ENCODE measurements at places on chromosomes 5 and 9.

DNA sequence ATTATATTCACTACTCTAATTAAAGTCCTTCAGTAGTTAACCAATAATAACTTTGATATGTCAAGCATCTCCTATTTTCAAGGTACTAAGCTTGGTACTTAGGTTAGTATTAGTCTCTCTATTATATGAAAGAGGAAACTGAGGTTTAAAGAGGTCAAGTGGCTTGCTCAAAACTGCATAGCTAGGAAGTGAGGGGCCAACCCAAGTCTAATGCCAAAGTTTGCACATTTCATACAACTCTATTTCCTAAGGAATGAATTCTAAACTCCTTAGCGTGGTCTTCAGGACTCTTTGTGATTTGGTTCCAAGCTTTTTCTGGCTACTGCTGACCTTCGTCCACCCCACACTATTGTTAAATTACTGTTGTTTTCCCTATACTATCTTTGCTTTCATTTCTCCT is 9.9 kb upstream of the SHOC1 start:
- DNase-seq: no peak

DNA sequence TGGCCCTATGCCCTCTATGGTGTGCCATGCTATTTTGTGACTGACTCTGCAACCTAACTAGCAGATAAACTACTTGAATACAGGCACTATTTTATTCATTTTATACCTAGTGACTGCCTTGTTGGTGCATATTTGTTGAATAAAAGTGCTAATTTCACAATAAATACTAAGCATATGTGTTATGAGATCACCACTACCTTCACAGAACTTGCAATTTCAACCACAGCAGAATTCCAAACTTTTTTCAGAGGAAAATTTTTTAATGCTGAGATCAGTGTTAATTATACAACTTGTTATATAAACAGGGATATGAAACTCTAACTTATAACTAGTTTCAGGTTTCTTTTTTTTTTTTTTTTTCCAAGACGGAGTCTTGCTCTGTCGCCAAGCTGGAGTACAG is 94.8 kb downstream of the NR3C1 start:
- DNase-seq: no peak

DNA sequence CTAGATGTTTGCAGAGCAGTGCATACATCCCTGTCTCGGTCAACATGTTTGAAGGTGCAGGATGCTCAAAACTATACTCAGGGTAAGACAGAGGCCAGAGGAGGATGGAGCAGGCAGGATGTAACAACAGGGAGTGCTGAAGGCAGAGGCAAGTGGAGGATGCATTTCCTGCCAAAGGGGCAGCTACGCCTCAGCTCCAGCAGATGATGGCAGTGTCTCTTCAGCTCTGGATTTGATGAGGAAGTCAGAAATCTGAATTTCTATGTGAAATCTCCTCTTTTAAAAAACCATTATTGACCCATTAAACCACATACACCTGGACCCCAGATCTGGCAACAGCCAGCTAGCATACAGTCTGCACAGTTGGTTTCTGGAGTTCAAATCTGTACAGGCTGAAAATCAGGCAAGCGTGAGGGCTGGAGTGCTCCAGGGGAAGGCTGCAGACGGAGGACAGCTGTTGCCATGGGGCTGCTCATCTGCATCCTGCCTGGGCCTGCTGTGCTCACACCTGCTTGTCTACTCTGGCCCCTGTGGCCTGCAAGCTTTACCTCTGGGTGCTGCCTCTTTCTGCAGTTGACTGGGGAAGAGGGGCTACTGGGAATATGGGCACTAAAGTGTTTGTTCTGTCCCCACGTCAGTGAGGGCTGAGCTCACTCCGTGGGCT is 152.9 kb upstream of the SLC28A3 start:
- DNase-seq: no peak

- no peak for DNase-seq
Measured at GRCh38 chr5:37888476-37888875, 48.6 kb upstream of the GDNF start.

DNA sequence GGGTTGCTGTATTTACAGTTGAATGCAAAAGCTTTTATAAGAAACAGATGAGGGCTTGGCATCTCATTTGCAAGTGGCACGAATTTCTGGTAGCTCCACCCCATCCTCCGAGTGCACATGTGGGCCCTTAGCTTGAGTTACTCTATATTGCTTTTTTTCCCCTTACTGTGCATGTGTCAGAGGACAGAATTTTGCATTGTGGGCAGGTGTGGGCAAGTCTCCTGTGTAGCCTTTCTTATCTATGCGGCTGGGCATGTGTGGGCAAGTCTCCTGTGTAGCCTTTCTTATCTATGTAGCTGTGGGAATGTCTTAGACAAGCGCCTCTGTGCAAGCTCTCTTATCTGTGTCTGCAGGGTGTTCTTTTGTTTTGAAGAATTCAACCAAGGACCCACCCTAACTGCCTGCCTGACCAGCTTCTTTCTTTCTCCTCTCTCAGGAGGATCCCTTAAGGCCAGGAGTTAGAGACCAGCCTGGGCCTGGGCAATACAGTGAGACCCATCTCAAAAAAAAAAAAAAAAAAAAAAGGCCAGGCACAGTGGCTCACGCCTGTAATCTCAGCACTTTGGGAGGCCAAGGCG is 34.1 kb upstream of the SIL1 start:
- no peak for DNase-seq

- no peak for DNase-seq
Measured at GRCh38 chr5:57441557-57441956, 41.1 kb downstream of the ACTBL2 start.

- DNase-seq: no peak
Measured at GRCh38 chr5:179112469-179113142, 52.4 kb downstream of the ZNF354C start.

- DNase-seq: peak; percentile 9
Measured at GRCh38 chr9:13915591-13916301, 398.2 kb downstream of the NFIB start.

DNA sequence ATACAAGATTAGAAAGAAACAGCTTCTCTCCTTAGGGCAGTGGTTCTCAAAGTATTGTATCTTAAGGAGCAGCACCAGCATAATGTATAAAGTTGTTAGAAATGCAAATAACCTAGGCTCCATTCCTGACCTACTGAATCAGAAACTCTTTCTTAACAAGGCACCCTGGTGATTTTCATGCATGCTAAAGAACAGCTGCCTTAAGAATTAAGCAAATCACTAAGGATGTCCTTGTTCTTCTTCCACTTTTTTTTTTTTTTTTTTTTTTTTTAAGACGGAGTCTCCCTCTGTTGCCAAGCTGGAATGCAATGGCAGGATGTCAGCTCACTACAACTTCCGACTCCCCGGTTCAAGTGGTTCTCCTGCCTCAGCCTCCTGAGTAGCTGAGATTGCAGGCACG is 1095.2 kb upstream of the EDIL3 start:
- DNase-seq: no peak

- DNase-seq: peak; percentile 57
Measured at GRCh38 chr9:134325096-134325812, 1.0 kb upstream of the RXRA start.

DNA sequence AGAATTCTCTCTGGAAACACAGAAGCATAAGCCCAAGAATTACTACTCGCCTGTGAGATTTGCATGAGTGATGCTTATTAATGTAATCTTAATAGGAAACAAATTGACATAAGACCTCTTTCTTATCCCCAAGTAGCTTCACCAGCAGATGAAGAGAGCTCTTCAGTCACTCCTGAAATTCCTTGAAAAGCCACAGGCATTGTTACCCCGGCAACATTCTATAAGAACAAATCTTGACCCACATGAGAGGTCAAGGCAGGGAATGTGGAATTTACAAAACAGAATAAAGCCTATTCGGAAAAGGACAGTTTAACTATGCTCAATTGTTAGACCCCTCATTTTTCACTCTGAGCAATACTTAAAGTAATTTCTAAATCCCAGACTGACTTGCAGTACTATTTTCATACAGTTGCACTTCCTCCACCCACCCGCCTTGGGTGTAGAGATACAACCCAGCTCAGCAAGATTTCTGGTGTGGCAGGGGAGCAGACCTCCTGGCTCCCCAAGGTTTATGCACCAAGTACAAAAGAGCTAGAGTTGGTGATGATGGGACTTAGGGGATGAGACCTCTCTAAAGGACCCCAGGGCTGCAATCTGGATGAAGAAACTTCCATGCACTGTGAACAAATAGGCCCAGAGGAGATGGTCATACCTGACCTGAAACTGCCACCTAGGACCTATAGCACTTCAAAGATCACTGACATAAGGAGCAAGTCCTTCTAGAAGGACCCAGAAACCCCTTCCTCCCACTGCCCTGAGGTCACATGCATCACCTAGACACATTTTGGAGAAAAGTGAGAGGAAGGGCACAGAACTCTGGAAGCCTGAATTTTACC is 242.1 kb downstream of the ZNF608 start:
- DNase-seq: no peak

- DNase-seq: no peak
Measured at GRCh38 chr5:106833517-106833916, 837.2 kb downstream of the EFNA5 start.

DNA sequence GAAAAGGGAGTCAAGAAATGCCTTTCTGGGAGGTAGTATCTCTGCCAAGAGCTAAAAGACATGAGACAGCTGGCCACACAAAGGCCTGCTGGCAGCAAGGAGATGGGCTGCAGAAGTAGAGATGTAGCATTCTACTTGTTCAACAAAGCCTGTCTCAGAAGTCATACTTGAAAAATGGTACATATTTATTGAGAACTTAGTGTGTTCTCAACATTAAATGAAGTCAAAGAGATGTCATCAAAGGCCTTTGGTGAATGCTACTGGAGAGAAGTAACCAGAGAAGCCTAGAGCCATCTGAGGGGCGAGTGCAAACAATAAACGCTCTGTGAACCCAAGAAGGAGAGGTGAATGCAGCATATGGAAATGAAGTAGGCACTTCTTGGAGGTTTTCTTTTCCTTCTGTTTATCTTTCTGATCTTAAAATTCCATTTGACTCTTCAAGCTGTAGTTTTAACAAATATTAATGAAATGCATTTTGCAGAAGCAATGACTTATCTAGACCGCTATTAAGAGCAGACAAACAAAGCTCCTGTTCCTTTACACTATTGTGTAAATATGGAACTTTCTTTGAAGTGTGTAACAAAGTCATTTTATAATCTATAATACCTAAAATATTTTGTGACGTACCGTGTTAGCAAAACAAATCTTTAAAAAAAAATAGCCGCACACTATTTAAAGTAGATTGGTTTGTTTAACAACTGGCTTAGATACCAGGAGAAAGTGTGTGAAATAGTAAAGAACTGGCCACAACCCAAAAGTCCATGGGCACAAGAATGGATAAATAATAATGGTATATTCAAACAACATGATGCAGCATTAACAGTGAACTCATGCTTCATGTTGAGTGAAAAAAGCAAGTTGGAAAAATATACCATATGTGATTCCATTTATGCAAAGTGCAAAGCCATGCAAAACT is 70.2 kb downstream of the ZNF608 start:
- DNase-seq: no peak

GRCh38 chr5:150829744-150830143 is 16.6 kb upstream of the IRGM start:
- no peak for DNase-seq

DNA sequence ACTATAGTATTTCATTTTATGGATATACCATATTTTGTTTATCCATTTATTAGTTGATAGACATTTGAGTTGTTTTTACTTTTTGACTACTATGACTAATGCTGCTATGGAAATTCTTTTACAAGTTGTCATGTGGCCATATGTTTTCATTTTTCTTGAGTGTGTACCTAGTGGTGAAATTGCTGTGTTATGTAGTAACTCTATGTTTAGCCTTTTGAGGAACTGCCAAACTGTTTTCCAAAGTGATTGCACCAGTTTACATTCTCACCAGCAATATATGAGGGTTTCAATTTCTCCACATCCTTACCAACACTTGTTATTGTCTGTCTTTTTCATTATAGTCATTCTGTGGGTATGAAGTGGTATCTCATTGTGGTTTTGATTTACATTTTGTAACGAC is 75.4 kb downstream of the GRIA1 start:
- DNase-seq: no peak

DNA sequence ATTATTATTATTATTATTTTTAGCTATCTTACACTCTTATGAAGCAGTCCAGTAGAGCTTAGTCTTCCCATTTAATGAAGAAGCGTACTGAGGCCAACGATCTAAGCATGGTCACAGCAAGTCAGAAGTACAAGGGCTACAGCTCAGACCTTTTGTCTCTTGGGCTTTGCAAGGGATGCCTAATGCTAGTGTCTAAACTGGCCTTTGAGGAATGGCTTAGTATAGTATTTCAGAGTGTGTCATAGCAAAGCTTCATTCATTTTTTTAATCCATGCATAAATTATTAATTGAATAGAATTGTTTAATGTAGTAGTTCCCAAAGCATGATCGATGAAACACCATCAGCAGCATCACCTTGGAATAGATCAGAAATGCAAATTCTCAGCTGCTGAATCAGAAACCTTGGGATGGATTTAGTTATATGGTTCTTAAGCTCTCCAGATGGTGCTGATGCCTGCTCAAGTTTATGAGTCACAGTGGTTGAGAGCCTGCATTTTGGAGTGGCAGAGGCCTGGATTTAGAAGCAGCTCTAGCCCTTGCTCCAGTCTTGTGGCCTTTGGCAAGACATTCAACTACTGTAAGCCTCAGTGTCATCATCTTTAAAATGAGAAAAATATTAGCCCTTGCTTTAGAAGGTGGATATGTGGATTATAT is 6.1 kb downstream of the IL12B start:
- peak; percentile 33 for DNase-seq

- DNase-seq: no peak
Measured at GRCh38 chr5:135295852-135296251, 103.2 kb downstream of the MACROH2A1 start.

DNA sequence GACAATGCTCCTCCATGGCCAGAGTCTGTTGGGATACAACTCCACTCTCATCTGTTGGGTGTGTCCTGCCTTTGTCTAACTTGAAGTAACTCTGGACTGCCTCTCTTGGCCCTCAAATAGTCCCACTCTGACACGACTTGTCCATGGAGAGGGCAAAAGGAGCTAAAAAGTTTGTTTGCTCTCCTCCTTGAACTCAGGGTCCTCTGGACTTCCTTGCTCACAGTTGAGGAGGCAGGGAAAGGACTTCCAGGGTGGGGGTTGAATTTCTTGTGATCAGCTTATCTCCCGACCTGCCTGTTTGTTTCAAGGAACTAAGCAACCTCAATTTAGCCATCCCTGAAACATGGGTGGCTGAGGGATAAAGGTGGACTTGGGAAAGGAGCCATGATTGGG is 11.7 kb downstream of the DNAJB5 start:
- DNase-seq: no peak

DNA sequence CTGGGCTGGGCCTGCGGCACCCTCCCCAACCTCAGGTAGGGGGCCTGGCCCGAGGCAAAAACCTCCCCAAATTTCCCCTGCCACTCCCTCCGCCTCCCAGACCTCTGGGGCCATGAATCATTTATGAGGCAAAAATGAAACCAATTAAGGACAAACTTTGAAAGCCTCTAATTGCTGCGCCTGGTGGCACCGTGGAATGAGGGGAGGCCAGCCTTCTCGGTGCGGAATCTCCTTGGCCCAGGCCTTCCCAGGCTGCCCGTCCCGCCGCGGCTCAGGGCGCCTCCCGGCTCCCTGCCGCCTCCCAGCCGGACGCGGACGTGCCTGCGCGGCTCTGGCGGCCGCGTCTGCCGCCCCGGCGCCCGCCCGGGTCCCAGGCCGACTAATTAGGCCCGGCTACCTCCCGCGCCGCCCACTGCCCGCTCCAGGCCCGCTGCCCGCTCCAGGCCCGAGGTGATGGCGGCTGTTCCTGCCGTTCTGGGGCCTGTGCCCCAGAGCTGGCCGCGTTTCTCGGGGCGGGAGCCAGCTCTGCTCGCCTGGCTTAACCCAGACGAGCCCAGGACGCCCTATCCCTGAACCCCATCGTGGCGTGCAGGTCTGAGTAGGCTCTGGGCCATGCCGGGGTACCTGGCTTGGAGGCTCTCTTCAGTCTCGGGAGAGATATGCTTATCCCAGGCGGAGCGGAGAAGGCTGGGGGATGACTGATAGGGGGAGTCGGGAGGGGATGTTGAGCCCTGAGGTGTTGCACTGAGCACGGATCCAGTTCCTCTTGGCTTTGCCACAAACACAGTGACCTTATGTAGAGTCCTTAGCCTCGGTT is 20.1 kb downstream of the CXXC5 start:
- peak; percentile 55 for DNase-seq
